ENCODE measurements at places on chromosomes 5 and 9.

DNA sequence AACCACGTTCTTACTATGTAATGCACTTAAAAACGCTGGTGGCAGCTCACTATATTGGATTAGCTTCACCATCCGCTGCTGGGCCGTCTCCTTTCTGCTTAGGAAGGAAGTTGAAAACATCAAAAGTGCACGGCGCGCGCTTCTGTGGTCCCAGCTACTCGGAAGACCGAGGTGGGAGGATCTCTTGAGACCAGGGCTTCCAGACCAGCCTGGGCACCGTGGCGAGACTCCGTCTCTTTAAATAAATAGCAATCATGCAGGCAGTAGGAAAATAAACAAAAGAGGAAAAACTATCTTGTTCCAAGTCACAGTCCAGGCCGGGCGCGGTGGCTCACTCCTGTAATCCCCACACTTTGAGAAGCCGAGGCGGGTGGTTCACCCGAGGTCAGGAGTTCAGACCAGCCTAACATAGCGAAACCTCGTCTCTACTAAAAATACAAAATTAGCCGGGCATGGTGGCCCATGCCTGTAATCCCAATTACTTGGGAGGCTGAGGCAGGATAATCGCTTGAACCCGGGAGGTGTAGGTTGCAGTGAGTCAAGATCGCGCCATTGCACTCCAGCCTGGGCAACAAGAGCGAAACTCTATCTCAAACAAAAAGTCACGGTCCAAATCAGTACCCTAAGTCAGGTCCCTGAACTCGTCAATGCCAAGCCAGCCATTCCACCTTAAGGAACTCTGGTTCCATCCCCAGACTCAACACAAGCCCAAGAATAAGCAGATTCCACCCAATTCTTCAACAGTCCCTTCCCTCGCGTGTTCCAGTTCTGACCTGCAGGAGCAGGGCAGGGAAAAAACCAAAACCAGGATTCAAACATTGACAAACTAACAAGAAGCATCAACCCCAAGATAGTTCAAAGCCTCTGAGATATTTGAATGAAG, 1.0 kb upstream of the GOLGA1 start:
- DNase-seq: no peak

DNA sequence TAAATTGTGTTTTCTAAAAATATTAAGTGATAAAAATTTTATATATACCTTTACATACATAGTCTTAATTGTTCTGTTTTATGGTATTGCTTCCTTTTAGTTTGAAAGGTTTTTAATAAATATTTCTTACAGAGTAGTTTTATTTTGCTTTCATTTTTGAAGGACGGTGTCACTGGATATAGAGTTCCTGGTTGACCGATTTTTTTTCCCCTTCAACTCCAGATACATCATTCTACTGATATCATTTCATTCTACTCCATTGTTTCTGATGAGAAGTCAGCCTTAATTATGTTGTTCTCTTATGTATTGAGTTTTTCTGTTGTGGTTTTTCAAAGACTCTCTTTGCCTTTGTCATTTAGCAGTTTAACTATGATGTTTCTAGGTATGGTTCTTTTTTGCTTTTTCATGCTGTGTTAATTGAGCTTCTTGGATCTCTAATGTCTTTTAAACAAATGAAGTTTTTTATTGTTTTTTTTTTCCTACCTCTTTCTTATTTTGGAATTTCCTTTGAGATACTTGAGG, 30.4 kb downstream of the MTREX start:
- DNase-seq: no peak

- DNase-seq: no peak
Measured at GRCh38 chr5:132147663-132148062, 74.1 kb downstream of the CSF2 start.

DNA sequence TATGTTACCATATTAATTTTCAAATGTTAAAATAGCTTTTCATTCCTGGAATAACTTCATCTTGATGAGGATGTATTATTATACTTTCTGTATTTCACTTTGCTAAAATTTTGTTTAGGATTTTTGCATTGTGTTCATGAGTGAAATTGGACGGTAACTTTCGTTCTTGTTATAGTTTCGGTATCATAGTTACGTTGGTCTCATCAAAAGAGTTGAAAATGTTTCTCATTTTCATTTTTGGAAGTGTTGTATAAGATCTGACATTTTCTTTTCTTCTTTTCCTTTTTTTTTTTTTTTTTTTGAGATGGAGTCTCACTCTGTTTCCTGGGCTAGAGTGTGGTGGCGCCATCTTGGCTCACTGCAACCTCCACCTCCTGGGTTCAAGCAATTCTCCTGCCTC, 20.0 kb downstream of the PRRT1B start:
- no peak for DNase-seq
